ENCODE measurements at places on chromosomes 11 and 22. TPM values are rescaled to one million over a fixed set of nuclear protein-coding genes. Genes with fewer than 3 reads are reported as not detected.

SPON1 gene
- total RNA-seq = 27.3 TPM

CD44 gene
- total RNA-seq = 77.5 TPM

PITPNM1 gene
- total RNA-seq = 30.6 TPM

NCAM1 gene
- 57.3 TPM for total RNA-seq

APOBEC3H gene
- total RNA-seq = not detected
